BJ (cell line): ENCODE measurements at places on chromosomes 12 and 14. TPM values are rescaled to one million over a fixed set of nuclear protein-coding genes. Genes with fewer than 3 reads are reported as not detected.

GRCh38 chr14:75725481-75725880 lies 64.4 kb downstream of the TTLL5 start:
- DNase-seq: no peak

- no peak for DNase-seq
Measured at GRCh38 chr12:72148709-72149108, 123.5 kb upstream of the TRHDE start.

- DNase-seq: no peak
Measured at GRCh38 chr14:59037086-59037485, 151.4 kb upstream of the DAAM1 start.

GRCh38 chr12:113262710-113263109 lies 41.4 kb downstream of the TPCN1 start:
- no peak for DNase-seq

- peak; percentile 37 for DNase-seq
Measured at GRCh38 chr14:88346048-88346639, 23.1 kb upstream of the KCNK10 start.

- DNase-seq: no peak
Measured at GRCh38 chr12:81005606-81006005, 67.9 kb upstream of the LIN7A start.

DNA sequence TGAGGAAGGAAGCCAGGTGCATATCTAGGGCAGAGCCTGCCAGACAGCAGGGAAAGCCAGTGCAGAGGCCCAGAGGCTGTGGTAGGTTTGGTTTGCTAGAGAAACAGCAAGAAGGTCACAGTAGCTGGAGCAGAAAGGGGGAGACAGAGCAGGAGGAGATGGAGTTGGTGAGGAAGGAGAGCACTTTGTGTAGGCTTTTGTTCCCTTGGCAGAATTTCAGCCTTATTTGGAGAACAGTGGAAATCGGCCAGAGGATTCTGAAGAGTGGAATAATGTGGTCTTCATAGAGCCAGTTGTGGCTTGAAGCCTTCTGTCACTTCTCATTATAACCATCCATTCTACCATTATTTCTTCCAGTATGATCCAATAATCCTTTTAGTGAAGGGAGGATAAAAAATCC lies 212.9 kb upstream of the FAR2 start:
- DNase-seq: no peak

GRCh38 chr12:81617915-81618314 lies 141.2 kb downstream of the PPFIA2 start:
- DNase-seq: no peak

DNA sequence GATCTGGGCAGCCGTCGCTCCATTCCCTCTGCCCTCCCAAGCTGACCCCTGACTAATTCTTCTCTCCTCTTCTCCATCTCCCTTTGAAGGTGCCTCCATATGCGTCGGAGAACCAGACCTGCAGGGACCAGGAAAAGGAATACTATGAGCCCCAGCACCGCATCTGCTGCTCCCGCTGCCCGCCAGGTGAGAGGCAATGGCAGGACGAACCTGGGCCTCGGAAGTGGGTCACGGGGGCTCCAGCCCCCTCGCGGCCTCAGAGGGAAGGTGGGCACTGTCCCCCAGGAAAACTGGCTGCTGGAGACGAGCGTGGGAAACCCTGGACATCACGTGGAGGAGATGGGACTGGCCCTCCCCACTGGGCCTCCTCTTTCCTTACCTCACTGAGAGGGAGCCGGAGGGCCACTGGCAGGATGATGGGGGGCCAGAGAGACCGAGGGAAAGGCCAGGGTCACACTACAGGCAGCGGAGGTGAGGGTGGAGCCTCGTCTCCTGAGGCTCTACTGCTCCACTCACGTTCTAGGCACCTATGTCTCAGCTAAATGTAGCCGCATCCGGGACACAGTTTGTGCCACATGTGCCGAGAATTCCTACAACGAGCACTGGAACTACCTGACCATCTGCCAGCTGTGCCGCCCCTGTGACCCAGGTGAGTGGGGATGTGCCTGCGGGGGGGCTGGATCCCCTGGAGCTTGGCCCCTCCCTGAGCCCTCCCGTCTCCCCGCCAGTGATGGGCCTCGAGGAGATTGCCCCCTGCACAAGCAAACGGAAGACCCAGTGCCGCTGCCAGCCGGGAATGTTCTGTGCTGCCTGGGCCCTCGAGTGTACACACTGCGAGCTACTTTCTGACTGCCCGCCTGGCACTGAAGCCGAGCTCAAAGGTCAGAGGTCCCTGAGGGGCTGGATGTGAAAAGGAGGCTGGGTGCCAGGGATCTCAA lies 806 bp downstream of the LTBR start:
- no peak for DNase-seq

DNA sequence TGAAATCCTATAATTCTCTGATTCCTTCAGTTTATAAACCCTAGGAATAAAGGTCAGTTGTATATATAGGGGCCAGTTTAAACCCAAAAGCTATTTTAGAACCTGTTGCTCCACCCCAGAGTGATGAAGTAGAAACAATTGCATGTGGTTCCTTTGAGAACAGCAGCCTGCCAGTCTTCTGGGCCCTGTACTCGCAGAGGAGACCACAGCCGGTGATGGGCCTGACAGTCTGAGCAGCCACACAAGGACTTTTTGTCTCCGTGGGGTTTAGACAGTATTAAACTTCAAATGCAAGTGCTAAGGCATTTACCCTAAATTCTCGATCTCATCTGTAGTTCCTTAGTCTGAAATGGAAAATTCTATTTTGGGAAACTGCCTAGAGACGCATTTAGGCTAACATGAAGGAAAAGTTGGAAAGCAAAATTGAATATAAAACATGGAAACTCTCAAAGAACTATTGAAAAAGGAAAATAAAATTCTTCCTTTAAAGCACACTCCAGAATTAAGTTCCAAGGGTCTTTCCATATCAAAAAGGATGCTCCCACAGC lies 80.6 kb downstream of the PRICKLE1 start:
- DNase-seq: no peak

- no peak for DNase-seq
Measured at GRCh38 chr14:33835677-33836076, 115.2 kb downstream of the EGLN3 start.

- DNase-seq: no peak
Measured at GRCh38 chr12:25591144-25591543, 38.1 kb upstream of the LMNTD1 start.

- no peak for DNase-seq
Measured at GRCh38 chr14:47278233-47278842, 397.1 kb downstream of the MDGA2 start.

DNA sequence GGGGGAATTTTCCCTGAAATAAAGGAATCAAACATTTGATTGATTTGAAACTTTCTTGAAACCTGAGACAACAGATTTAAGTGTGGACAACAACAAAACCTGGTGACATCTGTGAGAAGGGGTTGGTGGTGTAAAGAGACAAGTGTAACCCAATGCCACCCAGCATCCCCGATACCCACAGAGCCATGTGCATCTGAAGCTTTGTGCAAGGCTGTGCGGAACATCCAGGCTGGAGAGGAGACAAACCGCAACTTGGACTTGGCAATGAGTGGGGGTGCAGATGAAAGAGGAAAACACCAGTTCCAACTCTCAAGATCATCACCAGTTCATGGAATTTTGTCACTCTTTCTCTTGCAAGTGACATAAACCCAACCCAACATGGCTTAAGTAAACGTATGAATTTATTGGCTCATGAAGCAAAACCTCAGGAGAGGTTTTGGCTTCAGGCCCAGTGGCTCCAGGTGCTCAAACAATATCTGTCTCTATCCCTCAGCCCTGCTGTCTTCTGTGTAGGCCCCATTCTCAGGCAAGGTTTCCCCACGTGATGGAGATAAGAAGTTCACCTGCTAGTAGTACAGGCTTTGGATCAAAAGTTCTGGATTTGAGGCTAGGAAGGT lies 55.2 kb upstream of the NTF3 start:
- DNase-seq: no peak

DNA sequence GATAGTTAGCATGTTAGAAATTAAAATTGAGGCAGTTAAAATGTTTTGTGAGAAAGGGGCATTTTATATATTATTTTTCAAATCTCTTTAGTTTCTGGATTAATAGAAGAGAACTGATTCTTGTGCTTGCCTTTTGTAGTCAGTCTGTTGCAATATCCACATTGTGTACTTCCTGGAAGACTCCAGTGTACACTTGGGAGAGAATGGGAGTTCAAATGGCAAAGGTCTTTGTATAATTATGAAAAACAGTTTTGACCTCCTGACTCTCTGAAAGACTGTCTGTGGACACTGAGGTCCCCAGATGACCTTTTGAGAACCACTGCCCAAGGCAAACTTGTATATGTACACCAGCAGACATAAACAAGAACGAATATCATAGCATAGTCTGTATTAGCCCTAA lies 12.1 kb downstream of the E2F7 start:
- no peak for DNase-seq

DNA sequence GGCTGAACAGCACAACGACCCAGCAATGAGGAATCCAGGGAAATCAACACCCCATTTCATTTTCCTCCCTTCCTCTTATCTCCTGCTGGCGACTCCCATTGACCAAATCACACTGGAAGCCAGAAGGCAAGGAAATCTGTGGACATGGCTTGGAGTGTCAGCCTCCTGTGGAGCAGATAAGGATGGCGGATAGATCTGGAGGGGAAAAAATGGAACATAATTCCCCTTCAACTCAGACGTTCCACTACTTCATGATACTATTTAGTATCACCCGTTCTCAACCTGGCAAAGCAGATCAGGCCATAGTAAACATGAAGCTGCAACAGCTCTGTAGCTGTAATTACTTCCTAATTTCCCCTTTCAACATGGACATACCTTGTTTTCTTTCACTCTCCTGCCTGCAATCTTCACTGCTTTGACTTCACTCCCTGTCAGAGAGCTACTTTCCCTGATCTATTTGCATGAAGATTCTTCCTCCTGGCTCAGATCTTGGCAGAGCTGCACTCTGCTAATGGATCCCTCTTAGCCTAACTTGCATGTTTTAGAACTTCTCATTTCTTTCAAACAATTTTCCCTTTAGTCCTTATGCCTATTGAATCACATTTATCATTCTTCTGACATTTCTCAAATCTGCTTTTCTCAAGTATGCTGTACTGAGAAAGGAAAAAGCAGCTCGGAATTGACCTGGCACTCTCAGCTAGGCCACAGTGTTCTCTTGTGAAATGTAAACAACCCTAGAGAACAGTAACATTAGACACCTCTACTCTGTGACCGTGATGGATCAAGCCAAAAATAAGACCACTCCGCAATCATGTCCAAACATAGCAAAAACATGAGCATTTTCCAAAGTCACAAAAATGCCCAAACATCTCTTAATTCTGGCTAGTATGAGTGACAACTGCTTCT lies 135.1 kb downstream of the ETNK1 start:
- no peak for DNase-seq

DNA sequence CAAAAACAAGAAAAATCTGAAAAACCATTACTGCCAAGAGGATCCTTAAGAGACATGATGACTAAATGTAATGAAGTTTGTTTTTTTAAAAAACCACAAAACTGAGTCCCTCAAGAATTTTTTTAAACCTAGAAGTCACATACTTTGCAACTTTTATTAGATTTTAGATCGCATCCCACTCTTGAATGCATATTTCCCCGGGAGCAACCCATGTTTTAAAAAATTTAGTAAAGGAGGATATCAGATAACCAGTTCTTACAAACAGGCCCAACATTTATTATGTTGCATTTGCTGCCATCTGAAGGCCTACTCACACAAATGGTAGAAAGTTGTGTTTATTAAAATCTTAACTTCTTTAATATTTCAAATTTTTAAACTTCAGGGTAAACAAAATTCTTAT lies 44.3 kb upstream of the CCT2 start:
- DNase-seq: peak; percentile 93

DNA sequence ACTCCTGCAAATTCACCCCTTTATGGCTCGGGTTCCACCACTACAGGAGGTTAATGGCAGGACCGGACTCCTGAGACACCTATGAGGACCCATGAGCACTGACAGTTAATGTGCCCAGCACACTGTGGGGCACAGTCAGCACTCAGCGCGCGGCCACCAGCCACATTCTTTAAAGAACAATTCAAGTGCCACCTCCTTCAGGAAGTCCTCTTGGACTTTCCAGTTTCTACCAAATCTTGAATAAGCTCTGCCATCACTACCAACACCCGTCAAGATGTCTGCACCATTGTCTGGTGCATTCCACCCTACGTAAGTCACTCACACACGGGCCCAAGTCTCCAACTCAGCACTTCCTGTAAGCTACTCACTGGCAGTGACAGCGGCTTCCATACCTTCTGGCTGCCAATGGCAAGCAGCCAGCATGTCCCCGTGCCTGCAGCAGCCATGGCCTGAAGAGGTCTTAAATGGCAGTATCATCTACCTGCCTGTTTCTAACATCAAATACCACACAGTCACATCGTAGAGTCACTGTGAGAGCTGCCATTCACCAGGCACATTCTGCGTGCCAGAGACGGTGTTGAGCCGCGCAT lies 48.5 kb downstream of the CDC42BPB start:
- DNase-seq: no peak

GRCh38 chr12:110619534-110619953 lies 5.6 kb downstream of the TCTN1 start:
- no peak for DNase-seq

- DNase-seq: no peak
Measured at GRCh38 chr14:52059649-52060048, 9.2 kb downstream of the NID2 start.

GRCh38 chr12:11929714-11930113 lies 141.0 kb upstream of the BCL2L14 start:
- DNase-seq: no peak

DNA sequence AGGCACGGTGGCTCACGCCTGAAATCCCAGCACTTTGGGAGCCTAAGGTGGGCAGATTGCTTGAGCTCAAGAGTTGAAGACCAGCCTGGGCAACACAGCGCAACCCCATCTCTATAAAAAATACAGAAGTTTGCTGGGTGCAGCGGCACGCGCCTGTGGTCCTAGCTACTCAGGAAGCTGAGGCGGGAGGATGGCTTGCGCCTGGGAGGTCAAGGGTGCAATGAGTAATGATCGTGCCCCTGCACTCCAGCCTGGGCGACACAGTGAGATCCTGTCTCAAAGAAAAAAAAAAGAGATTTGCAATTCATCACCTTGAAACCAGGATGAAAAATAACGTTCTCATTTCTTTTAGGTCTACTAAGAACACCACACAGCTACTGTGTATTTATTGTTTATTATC lies 4.0 kb downstream of the STX2 start:
- DNase-seq: no peak

The LRTM2 gene
- not detected in 2 replicates for polyA plus RNA-seq

The PAX9 gene
- polyA plus RNA-seq: not detected in 2 replicates

The PA2G4 gene
- 134 and 215 TPM in 2 replicates for polyA plus RNA-seq

The ADAM20 gene
- polyA plus RNA-seq: 0.04 and 0.13 TPM in 2 replicates

The PHETA1 gene
- 2.6 and 5.3 TPM in 2 replicates for polyA plus RNA-seq

The NOC4L gene
- polyA plus RNA-seq: 3.9 and 8.1 TPM in 2 replicates

The ADCY4 gene
- polyA plus RNA-seq: 4.1 and 6.8 TPM in 2 replicates

The ERP27 gene
- polyA plus RNA-seq: 0.66 and 0.93 TPM in 2 replicates

The LIMA1 gene
- polyA plus RNA-seq: 368 and 384 TPM in 2 replicates

The RNFT2 gene
- polyA plus RNA-seq: 1.1 and 1.2 TPM in 2 replicates

The AKAP3 gene
- polyA plus RNA-seq: 0.98 and 1.1 TPM in 2 replicates
